ENCODE measurements at places on chromosomes 7 and 10. TPM values are rescaled to one million over a fixed set of nuclear protein-coding genes. Genes with fewer than 3 reads are reported as not detected.

The PGAM2 gene
- not detected for total RNA-seq

The HTR5A gene
- total RNA-seq: not detected

The AEBP1 gene
- 90.4 TPM for total RNA-seq

The HMX2 gene
- total RNA-seq: not detected

The AGAP4 gene
- total RNA-seq: 5.5 TPM

The C10orf62 gene
- total RNA-seq: not detected

The IL6 gene
- total RNA-seq: 9.5 TPM

The CPA2 gene
- not detected for total RNA-seq

Measured in myometrial cell (primary cell).